NCI-H2081 treated with DMSO at 0.1 percent for 48 hours (cell line): ENCODE measurements at places on chromosomes 6 and 20.

DNA sequence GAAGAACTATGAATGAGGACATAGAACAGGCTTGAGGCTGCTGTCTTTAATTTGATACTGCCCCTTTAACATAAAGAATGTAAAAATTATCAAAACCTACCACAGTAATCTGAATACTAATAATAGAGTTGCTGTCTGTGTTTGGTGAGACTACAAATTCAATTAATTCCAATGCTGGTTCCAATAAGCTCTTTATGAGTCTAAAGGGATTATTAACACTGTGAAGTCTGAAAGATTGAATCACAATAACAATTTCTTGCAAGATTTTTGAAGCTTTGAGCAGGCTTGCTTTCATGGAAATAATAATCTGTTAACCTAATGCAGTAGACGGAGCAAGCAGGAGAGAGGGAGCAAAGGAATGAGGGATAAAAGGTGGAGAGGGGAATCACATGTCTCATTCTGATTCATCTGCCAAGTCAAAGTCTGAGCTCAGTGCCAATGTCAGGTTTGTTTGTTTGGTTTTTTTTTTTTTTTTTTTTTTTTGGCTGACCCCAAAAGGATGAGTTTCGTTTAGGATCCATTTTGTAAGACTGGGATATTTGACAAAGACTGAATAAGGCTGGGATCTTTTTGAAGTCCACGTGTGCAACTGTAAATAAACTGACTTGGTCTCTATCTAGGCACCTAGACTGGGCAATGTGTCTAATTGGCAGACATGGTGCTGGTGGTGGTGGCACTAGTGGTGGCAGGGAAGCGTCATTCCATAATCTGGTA lies 211.6 kb downstream of the RNF144B start:
- no peak for DNase-seq

- no peak for DNase-seq
Observed at GRCh38 chr6:148583631-148584030, 163.2 kb upstream of the UST start.

DNA sequence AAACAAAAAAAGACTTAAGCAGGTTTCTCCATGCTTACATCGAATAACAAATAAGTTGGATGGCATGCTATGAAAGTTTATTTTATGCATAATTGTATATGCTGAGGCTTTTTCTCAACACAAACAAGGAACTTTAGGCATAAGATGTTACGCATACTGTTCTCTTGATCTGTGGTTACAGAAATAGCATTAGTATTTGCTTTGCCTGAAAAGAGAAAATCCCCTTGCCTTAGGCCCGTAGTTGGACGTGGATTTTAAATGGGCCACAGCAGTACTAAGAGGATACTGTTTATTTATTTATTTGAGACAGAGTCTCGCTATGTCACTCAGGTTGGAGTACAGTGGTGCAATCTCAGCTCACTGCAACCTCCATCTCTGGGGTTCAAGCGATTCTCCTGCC lies 19.0 kb downstream of the LYRM2 start:
- no peak for DNase-seq

GRCh38 chr20:53785320-53785719 lies 191.7 kb upstream of the ZNF217 start:
- DNase-seq: no peak

DNA sequence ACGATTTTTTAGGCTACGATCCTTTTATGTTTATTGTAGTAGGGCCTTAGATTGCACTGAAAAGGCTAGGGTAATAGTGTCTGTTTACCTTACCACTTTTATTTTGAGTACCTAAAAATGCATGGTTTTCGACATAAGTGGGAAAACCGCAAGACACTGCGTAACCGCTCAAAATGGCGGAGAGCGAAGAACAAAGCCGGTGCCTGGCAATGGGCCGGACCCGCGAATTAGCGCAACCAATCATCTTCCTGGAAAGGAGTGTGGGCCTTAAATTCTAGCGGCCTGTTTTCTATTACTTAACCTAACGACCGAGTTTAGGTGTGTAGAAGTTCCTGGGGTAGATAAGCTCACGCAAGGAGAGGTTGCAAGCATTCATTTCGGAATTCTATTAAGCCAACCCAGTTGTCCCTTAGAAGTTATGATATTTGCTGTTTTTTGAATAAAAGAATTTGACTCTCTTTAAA lies 118.0 kb downstream of the HFE start:
- DNase-seq: peak; percentile 60

DNA sequence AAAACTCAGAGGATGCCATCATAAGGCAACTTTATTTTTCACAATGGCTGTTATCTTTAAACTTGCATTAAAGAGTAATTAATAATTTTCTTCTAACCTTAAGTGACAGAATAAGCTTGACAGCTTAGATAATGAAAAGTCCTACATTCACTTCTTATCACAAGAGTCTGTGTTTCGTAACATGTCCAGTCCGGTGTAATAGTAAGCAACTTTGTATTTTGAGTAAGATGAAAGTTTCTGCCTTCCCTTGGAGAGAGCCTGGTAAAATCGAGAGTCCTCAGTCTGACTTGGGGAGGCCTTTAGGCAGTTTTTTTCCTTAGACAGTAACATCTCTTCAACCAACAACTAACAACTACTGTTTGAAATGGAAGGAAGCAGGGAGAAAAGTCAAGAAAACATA lies 195.6 kb downstream of the GRM1 start:
- no peak for DNase-seq

DNA sequence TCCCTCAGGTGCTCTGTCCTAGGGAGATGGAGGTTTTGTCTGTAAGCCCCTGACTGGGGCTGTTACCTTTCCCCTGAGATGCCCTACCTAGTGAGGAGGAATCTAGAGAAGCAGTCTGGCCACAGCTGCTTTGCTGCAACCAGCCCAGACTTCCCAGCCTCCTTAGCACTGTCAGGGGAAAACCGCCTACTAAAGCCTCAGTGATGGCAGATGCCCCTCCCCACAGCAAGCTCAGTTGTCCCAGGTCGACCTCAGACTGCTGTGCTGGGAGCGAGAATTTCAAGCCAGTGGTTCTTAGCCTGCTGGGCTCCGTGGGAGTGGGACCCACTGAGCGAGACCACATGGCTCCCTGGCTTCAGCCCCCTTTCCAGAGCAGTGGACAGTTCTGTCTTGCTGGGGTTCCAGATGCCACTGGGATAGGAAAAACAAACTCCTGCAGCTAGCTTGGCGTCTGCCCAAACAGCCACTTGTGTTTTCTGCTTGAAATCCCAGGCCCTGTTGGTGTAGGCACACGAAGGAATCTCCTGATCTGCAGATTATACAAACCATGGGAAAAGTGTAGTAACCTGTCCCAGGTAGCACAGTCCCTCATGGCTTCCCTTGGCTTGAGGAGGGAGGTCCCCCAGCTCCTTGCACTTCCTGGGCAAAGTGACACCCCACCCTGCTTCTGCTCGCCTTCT lies 146.4 kb upstream of the PROKR2 start:
- DNase-seq: no peak

DNA sequence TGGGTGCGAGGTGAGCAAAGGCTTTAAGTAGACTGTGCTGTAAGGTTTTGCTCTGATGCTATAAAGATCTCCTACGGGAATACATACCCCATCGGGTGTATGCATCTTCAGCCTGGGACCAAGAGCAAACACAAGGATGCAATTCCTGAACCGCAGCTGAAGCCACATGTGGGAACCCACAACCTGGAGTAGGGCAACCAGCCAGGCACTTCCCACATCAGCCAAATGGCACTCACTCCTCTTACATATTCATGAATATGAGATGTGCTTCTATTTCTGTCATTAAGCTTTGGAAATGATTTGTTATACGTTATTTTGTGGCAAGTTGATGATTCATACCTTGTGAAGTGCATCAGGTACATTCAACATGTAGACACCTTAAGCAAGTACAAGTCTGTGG lies 619.2 kb downstream of the C6orf118 start:
- no peak for DNase-seq

DNA sequence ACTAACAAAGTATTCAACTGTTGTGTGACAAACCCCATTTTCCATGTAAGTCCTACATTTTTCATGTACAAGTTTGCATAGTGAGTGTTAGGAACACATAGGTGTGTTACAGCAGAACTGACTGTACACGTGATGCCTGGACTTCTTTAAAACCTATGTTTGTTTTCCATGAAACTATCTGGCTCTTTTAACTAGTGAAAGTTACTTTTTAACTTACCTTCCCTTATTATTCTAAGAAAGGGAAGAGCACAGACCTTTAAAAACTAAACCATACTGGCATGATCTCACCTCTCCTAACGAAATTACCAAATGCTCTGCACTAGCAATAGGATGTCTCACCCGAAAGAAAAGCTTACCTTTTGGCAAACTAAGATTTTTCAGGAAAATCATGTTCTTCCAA lies 87.8 kb downstream of the CENPW start:
- no peak for DNase-seq

GRCh38 chr6:154167126-154167525 lies 128.1 kb downstream of the OPRM1 start:
- DNase-seq: no peak

DNA sequence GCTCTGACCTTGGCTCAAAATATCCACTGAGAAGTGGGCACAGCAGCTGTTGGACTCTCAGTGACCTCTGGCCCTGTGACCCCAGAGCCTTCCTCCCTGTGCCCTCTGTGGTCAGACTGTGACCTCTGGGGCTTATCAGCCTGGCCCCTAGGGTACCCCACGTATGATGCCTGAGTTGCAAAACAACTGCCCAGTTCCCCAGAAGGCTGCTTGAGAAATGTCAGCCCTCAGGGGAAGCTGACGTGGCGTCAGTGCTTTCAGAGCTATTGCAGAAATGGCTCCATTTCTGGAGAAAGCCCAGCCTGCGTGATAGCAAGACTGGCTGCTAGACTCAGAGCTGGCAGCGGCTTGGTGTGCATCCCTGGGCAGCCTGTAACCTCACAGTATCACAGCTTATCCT lies 31.5 kb upstream of the TGM2 start:
- no peak for DNase-seq

DNA sequence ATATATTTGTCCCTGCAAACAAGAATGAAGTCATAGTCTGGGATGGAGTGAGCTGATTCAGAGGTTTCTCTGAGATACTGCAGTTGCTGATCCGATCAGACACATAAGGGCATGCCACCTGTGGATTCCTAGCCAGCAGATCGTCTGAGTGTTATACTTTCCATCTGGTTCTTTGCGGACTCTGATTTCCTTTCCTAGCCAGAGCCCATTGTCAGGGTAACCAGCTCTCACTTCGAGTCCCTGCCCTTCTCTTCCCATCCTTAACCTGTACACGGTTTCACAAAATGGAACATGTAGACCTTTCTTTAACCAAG lies 100.9 kb downstream of the TMEM200A start:
- DNase-seq: no peak
